ENCODE measurements at places on chromosomes 3 and 15.
A peak's percentile ranks its signal among the peaks of the same experiment; 100 is the strongest.

GRCh38 chr3:173397161-173398110, at the start of gene NLGN1:
TSS of gene NLGN1 (plus strand) at chr3:173397744.
- peak; percentile 80 for DNase-seq

GRCh38 chr3:53776494-53777101, 69.6 kb downstream of the CHDH start:
- DNase-seq: no peak

- no peak for DNase-seq
These were observed 302.1 kb upstream of the SGO1 start for GRCh38 chr3:20488151-20488550.

GRCh38 chr15:38283010-38283409, 30.4 kb downstream of the SPRED1 start:
- no peak for DNase-seq

DNA sequence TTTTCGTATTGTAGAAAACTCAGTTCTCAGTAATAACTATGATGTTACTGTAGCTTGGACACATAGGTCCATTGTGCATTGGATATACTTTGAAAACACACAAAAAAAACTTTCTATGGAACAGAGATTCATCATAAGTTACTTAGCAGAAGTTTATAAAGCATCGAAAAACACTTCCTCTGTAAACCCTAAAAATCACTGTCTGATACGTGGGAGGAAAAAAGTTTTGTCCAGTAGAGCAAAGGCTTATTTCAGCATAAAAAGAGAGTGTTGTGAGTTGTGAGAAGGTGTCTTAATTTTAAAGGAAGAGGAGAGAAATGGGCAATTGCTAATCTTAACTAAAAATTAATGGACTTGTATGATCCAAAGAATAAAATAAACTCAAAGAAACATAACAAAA, 64.8 kb downstream of the OSTN start:
- no peak for DNase-seq

DNA sequence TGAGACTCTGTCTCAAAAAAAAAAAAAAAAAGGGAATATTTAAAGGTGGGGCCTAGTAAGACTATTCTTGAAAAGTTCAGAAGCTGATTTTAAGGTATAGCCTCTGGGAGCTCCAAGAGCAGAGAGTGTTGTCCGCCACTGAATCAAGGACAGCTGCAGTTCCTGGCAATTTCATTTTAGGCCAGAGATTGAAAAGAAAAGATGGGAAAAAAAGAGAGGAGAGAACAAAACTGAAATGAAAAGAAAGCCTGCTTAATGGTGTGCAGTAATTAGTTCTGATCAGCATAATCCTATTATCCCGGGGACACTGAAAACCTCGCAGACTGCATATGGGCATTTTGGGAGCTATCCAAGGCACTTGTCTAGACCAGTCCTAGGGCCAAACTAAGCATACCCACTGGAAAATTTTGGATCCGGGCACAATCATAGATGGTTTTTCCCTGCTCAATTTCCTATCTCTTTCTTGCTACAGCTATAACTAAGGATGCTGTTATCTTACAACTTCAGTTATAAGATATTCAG, 43.2 kb downstream of the EHHADH start:
- no peak for DNase-seq

- DNase-seq: no peak
These were observed 82.0 kb downstream of the MRPL46 start for GRCh38 chr15:88385078-88385700.

DNA sequence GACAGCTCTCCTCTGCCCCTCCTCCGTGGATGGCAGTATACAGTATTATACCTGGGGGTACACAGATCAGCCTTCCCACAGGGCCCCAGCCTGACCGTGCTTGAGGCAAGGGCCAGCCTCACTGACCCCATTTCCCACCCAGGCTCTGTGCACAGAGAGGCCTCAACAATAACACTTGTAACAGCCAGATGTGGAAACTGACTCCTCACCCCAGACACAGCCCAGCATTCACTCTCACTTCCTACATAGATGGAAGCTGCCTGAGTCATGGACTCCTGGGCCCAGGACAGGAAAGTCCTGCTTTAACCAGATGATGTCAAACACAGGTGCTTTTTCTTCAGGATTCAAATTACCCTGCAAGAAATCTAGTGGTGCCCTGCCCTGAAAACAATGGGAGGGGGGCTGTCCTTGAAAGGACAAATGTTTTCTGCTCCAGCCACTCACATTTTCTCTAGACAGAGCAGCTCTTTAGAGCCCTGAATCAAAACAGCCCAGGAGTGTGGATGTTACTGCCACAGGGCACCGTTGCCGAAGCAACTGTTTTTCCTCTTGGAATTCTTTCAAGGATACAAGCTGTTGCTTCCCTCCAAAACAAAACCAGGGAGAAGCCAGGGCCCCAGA, 16.4 kb downstream of the CCDC12 start:
- DNase-seq: no peak

- DNase-seq: no peak
These were observed 94.5 kb downstream of the FNDC3B start for GRCh38 chr3:172133838-172134237.

DNA sequence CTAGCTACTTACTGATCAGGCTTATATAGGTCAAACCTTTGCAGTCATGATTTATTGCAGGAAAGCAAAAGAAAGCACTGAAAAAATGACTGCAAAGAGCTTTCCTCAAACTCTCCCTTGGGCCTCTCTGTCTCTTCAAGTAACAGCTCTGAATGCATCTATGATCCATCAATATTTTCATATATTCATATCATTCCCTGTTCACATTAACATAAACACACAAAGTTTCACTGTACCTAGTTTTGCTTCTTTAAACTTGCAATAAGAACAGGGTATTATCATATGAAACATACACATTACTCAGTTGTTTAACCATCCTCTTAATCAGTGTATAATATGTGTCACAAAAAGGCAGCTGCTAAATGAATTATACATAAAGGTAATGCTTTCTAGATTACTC, 107.9 kb upstream of the ARL6 start:
- DNase-seq: no peak

DNA sequence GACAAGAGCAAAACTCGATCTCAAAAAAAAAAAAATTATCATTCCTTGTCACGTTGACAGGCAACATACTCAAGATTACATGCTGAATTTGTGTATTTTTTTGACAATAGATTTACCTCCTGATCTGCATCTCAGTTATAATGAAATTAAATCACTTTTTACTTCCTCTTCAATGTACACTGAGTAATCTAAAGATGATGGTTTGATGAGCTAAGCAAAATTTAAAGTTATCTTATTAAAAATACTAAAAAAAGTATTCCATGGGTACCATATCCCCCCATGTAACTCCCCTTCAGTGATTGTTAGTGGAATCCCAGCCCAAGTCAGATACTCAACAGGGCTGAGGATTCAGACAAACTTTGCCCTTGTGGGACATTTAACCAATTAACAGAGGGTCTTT, 463.2 kb downstream of the OCA2 start:
- no peak for DNase-seq

DNA sequence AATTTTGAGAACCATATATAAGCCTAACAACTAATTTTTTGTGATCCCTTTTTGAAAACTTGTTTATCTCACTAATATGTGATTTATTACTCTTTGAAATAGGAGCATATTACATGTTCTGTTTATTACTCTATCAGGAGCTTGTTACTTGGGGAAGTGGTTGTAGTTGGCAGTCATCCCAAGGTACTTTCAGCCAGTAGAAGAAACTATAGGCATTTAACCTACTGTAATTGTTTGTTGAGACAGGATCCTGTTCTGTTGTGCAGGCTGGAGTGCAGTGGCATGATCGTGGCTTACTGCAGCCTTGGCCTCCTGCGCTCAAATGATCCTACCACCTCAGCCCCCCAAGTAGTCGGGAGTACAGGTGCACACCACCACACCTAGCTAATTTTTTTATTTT, 195.6 kb downstream of the TCF12 start:
- no peak for DNase-seq

GRCh38 chr3:7625021-7625420, 764.1 kb downstream of the GRM7 start:
- no peak for DNase-seq

DNA sequence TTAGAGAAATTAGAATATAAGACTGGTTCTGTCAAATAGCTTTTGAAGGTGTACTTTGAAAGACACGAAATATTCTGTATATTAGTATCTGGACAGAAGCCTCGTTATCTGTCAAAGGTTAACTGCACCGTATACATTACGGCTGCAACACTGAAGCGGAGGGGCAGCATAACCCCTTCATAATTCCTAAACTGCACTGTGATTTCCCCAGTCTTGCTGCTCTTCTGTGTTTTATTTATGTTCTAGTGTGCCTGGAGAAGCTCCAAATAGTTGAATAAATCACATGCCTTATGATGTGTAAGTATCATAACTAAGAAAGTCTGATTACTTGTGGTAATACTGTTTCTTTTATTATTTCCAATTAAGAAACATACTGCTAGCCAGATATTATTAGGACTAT, 285.7 kb upstream of the ROBO2 start:
- DNase-seq: no peak

DNA sequence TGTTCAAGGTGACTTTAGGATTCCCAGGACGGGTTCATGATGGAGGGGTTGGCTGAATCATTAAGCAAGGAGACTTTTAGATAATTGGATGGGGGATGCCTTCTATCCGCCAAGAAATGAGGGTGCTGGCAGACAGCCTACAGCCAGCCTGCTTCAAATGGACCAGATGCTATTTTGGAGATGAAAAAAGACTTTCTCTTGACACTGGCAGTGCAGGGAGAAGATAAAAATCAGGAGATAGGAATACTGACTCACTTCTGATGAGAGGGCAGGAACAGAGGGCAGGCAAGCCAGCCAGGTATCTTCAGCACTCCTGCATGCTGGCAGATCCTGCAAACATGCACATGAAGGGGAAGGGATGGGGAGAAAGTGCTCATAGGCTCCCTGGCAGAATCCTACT, 7.7 kb upstream of the SYN2 start:
- DNase-seq: no peak

GRCh38 chr3:67642734-67643133, 11.7 kb downstream of the SUCLG2 start:
- no peak for DNase-seq

GRCh38 chr3:49165771-49166751, at the start of gene CCDC71:
TSS of gene CCDC71 (minus strand) at chr3:49166331. CDS start at chr3:49164208, 2,123 bp downstream.
- no peak for DNase-seq

DNA sequence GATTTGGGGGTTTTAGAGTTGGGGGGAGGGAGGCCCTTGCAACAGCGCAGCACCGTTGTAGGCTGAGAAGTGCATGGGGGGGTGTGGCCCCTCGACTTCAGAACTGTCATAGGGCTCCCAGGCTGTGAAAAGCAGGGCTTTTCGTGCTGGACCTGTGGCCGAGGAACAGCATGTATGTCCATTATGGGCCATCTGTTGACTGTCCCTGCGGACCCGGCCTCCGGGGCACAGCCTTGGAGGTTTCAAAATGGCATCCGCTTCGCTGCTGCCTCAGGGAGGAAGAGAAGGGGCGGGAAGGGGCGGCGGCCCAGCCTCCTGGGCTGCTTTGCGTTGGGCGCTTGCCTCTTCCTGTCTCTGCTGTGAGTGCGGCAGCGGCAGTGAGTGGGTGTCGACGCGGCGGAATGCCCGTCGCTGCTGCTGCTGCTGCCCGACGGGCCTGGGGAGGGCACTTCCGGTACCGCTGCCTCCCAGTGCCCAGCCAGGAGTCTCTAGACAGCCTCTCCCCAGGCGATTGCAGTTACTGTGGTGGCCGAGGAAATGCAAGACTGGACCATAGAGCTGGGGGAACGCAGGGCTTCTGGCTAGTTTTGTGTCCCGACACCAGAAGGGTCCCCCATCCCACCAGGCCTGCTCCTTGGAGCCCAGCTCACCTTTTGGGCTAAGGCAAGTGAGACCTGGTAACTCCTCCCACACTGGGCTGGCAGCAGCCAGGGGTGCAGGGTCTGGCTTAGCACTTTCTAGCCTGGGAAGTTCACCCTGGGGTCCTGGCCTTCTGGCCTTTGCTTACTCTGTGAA, 1.9 kb downstream of the GNAI2 start:
- DNase-seq: peak; percentile 52

DNA sequence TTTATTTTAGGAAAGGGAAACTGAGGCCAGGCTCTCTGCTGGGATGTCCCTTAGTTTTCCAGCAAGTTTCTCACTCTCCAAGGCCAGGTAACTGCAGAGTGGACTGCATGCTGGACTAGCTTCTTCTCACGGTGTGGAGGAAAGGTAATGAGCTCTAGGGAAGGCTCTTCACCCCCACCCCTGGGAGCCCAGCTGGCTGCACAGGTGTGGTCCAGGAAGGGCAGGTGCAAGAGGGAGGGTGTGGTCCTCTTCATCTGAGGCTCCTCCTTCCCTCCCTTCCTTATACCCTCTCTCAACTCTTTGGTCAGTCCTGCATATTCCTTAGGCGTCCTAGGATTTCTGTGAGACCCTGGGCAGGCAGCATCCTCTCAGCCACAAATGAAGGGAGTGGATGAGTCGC, 33.9 kb downstream of the RNU5B-1 start:
- no peak for DNase-seq

- DNase-seq: no peak
These were observed 71.0 kb upstream of the SYNPR start for GRCh38 chr3:63207066-63207590.

DNA sequence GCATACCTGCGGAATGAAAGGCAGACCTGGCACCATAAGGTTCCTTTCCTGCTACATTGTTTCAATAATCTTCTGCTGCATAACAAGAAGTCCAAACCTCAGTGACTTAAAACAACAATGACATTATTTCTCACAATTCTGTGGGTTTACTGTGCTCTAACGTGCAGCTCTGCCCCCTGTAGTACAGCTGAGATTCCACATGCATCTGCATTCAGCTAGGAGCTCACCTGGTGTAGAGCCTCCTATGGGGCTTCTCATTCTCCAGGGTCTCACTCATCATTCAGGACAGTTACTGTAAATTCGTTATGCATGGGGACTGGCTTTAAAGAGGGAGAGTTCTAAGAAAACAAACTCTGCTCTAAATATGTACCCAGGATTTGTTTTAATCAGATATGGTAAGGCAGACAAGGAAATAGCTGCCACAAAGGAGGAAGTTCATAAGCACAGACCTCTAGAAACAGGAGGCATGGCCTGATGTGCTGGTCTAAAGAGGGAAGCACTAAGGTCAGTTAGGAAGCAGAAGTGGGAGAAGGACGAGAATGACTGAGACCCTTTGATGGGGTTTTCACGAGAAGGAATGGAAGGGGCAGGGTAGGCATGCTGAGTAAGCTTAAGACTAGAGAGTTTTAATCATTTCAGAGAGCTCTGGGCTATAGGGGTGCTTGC, 347.0 kb downstream of the NEK10 start:
- DNase-seq: no peak

DNA sequence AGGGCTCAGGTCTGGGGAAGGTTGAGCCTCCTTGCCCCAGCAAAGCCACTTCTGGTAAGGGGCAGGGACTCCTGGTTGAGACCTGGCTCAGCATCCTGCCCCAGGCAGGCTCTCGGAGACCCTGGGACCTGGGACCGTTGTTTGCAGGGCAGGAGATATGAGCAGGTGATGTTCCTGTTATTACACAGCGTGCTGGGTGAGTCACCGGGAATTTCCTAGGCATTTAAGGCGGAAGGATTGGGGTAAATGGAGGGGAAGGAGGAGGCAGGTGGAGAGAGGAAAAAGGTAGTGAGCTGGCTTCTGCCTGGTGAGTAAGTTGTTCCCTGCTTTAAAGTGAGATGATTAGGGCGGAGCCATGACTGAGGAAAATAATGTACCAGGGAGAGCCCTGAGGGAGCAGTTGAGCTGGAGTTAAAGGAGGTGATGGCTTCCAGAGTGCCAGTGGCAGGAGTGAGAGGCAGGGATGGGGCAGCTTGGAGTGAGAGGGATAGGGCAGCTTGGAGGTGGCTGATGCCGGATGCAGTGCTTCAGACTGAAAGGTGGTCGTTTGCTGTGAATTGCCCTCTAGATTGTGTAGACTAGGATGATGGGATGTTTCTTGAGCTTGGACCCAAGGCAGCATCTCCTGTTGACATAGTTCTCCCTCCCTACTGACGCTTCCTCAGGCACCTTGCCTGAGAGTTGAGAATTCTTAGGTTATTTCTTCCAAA, 79.4 kb downstream of the AAGAB start:
- DNase-seq: no peak
